ENCODE measurements at places on chromosomes 1 and 21.

- DNase-seq = no peak
Measured at GRCh38 chr1:68231627-68232288, 565 bp downstream of the WLS start.

- DNase-seq = no peak
Measured at GRCh38 chr1:19153169-19153568, 56.9 kb downstream of the UBR4 start.

- no peak for DNase-seq
Measured at GRCh38 chr1:63915121-63915520, 141.3 kb downstream of the ROR1 start.

DNA sequence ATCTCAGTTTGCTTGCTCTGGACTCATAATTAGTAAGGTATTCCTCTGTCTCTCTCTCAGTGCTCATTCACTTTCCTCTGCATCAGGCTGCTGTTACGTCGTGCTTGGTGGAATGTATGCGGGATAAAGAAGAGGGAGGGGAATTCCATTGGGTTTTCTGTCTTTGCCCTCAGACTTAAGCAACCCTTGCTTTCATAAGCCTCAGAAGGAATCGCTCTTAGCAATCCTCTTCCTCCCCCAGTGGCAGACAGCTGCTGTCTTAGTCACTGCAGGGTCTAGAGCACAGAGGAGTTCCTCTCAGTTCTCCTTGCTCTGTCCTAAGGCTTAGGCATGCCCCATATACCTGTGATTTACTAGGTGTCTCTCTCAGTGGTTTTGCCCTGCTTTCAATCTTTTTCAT is 19.1 kb upstream of the NTMT2 start:
- DNase-seq = no peak

DNA sequence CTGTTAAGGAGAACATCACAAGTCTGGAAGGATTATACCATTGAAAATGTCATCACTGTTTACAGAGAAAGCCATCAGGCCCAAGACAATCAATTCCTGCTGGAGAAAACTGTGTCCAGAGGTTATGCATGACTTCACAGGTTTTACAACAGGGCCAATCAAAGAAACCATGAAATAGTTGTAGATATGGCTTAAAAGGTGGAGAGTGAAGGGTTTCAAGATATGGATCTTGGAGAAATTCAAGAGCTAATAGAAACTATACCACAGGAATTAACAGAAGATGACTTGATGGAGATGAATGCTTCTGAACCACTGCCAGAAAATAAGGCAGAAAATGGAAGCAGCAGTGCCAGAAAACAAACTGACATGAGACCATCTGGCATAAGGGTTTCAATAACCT is 30.2 kb downstream of the USP1 start:
- DNase-seq = no peak

- DNase-seq = no peak
Measured at GRCh38 chr1:5415606-5416005, 576.6 kb downstream of the NPHP4 start.

GRCh38 chr1:12405325-12406210 is 175.7 kb downstream of the VPS13D start:
- DNase-seq = no peak

GRCh38 chr1:51875836-51876235 is 2.7 kb downstream of the NRDC start:
- no peak for DNase-seq
